Stimulated activated CD4-positive, alpha-beta T cell treated with anti-CD3 and anti-CD28 coated beads, Interleukin-12 subunit alpha, Interleukin-12 subunit beta, amount 100 ng/mL, for 24 hours (primary cell): ENCODE measurements at places on chromosomes 13 and 19.
A peak's percentile ranks its signal among the peaks of the same experiment; 100 is the strongest.

DNA sequence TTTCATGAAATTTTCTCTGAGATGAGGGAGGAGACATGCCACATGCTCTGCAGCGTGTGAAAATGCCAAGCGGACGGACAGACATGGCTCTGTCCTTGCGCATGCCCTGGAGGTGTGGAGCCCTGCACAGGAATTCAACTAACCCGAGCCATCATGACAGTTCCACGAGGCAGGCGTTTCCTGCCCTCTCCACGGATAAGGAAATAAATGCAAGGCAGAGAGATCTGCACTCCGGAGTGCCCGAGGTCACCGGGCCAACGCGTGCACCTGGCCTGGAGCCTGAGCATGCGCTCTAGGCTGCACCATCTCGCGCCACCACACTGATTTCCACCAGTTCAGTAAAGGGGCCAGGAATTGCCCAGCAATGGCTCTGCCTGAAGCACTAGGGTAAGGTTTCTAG lies 298.2 kb downstream of the MYO16 start:
- DNase-seq: no peak

GRCh38 chr13:28684257-28684656 lies 25.3 kb downstream of the POMP start:
- DNase-seq: no peak

DNA sequence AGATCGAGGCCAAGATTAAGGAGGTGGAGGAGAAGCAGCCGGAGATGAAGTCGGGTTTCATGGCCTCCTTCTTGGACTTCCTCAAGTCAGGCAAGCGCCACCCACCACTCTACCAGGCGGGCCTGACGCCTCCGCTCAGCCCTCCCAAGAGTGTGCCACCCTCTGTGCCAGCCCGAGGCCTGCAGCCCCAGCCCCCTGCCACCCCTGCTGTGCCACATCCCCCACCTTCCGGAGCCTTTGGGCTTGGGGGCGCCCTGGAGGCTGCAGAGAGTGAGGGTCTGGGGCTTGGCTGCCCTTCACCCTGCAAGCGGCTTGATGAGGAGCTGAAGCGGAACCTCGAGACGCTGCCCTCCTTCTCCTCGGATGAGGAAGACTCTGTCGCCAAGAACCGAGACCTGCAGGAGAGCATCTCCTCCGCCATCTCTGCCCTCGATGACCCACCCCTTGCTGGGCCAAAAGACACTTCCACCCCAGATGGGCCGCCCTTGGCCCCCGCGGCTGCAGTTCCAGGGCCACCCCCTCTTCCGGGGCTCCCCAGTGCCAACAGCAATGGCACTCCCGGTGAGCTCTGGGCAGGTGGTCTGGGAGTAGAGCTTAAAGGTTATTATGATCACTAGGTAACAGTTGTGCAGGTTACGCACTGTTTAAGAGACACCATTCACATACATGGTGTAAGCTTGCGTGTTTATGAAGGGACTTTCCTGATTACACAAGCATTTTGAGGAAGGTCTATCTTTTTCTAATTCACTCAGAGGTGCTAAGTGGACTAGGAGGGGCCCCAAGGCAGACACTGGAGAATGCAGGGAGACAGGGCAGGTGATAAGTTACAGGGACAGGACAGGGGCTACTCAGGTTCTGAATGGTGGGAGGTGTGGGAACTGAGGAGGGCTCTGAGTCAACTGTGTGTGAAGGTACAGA lies 8.7 kb downstream of the PRR12 start:
- DNase-seq: no peak

DNA sequence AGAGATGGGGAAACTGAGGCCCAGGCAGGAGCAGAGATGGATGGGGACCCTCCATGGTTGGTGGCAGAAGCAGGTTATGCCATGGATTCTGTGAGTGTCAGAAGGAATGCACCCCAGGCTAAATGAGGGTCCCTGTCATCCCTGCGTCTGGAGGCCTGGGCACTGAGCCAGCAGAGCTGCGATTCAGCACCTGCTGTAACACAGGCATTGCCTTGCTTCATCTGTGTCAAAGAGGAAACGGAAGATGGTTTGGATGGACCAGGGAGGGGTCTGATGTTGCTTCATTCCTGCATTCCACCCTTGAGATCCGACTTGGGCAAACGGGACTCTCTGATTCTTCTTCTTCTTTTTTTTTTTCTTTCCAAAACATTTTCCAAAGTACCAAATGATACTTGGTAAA lies 1.2 kb downstream of the C5AR1 start:
- DNase-seq: no peak

DNA sequence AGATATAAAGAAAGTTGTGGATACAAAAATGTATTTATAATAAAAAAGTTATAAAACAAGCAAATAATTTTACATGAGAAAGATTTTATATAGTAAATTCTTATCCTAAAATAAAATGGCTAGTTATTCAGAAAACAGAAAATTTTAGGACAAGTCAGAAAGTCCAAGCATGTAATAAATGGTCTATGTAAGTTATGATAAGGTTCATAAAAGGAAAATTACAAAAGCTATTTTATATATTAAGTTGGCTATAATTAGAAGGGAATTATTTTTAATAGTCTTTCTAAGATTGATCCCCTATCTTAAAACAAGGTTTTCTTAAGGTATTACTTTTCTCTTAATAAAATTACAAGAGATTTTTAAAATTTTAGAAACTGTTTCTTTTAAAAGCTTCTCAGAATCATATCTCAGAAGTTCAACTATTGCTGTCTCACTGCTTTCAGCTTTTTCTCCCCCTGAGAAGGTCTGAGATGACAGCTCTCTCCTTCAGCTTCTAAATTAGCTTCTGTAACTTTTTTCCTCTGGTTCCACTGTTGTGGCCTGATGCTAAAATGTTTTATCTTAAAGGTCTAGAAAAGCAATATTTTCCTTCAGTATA lies 8.7 kb downstream of the CCDC169 start:
- no peak for DNase-seq

DNA sequence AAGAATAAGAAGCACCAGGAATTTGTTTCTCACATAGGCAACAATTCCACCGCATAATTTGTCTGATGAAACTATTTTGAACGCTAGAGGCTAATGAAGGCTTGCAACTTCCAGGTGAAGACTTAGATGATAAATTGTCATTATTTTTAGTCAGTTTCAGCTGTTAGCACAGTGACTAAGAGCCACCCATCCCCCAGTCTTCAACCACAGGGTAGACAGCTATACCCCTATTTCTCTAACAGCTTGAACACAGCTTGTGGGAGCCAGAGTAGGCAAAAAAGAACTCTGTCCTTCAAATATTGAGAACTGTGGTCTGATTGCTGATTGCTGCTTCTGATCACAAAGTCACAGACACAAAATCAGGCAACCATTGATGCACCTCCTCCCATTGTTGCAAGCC lies 1124.8 kb upstream of the PRR20A start:
- DNase-seq: no peak

GRCh38 chr13:65499256-65499655 lies 1730.9 kb downstream of the PCDH9 start:
- no peak for DNase-seq

DNA sequence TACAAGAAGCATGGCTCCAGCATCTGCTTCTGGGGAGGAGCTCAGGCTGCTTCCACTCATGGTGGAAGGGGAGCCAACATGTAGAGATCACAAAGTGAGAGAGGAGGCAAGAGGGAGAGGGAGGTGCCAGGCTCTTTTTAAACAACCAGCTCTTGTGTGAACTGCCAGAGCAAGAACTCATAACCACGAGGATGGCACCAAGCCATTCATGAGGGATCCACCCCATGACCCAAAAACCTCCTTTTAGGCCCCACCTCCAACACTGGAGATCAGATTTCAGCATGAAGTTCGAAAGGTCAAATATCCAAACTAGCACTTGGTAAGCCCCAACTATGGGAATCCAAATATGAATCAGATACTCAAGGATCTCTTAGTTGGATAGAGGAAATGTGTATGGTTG lies 131.2 kb downstream of the RXFP2 start:
- no peak for DNase-seq

- no peak for DNase-seq
Observed at GRCh38 chr13:24257497-24257896, 51.9 kb upstream of the C1QTNF9 start.

DNA sequence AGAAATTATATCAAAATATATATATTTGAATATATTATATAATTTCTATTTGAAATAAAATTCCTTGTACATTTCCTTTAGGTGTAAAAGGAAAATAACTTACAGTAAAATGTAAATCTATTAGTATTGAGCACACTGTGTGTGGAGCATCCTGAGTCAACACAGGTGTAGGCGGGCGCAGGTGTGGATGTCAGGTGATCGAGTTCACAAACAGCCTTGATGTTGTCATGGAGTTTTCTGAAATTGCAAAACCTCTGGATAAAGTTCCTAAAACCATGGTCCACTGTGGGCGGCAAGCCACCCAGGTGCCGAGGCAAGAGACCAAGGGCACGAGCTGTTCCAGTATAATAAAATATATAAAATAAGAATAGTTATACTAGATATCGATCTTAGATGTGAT lies 27.7 kb upstream of the MCF2L start:
- DNase-seq: no peak

GRCh38 chr19:49567861-49568441 lies 12.4 kb downstream of the NOSIP start:
- DNase-seq: peak; percentile 30
